RWPE2 (cell line): ENCODE measurements at places on chromosomes 1 and 21.

- no peak for DNase-seq
Observed at GRCh38 chr1:53104289-53104913, 38.0 kb downstream of the SLC1A7 start.

GRCh38 chr1:165055581-165055980 is 300.9 kb downstream of the LMX1A start:
- DNase-seq = no peak

- DNase-seq = no peak
Observed at GRCh38 chr1:76351655-76352054, 277.1 kb downstream of the ST6GALNAC3 start.

DNA sequence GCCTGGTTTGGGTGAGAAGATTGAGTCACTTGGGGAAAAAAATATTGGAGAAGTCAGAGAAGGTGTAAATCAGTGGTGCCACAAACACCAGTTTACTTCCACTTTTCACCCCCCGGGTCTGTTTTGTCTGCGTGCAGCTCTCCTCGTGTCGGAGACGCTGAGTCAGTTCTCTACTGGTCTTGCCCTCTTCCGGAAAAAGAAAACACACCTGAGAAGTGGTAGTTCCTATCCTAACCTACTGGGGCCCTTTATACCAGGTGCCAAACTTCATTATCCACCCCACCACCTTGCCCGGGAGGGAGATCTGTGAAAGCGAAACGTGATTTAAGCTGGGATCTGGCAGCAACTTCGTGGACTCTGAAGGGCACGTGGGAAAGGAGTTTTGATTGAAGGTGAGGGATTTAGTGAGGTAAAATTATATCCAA is 855 bp upstream of the IVNS1ABP start:
- DNase-seq = peak; percentile 60

GRCh38 chr1:23594927-23595353 is 35.6 kb upstream of the ID3 start:
- DNase-seq = no peak

DNA sequence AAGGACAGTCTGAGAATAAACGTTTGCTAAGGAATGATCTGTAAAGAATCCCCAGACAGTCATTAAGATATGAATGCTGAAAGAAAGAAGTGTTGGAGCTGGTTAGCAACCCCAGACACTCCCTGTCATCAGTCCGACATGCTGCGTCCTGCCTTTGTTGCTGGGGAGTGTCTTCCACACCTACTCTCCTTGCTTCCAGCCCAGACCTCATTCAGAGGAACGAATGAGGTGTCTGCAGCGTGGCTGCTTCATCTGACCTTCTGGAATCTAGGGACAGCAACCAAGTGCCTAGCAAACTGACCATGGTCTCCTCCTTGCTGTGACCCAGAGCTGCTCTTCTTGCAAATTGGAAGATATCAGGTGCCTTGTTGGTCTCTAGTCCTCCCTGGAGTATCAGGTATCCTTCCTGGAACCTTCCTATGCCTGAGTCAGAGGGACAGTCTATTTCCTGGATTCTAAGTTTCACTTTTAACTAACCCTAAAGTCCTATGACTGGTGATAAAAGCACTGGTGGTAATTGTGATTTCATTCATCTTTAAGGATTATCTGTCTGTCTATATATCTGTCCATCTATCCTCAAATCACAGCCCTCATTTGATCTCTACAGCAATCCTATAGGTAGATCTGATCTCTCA is 45.3 kb downstream of the NFASC start:
- DNase-seq = no peak

- no peak for DNase-seq
Observed at GRCh38 chr1:28070725-28071593, 17.5 kb downstream of the EYA3 start.

DNA sequence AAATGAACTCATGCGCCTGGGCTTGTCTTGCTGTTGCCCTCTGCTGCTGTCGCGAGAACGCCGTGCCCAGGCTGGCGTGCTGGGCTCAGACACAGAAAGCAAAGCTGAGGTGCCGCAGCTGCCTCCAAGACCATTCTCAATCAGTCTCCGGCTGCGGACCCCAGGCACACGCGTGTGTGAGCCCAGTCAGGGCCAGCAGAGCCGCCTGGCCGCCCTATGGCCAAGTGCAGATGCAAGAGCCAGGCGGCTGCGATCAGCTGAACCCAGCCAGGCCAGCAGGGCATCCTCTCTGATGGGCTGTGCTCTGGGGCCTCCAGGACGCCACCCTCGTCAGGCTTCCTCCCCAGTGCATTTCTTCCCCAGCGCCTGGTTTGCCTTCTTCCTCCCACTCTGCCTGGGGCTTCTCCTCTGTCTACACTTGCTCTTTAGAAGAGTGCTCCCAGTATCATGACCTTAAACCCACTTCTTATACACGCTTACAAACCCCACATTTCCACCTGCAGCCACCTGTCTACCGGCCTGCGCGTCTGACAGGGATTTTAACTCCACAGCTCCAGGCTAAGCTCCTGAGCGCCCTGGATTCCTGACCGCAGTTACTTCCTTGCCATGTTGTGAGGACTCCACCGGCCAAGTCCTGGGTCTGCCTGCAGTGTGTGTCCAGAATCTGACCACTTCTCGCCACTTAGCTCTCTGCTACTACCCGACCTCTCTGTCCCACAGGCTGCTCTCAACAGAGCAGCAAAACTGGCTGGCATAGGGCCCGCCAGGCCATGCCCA is 21.7 kb upstream of the LRRC47 start:
- DNase-seq = no peak

DNA sequence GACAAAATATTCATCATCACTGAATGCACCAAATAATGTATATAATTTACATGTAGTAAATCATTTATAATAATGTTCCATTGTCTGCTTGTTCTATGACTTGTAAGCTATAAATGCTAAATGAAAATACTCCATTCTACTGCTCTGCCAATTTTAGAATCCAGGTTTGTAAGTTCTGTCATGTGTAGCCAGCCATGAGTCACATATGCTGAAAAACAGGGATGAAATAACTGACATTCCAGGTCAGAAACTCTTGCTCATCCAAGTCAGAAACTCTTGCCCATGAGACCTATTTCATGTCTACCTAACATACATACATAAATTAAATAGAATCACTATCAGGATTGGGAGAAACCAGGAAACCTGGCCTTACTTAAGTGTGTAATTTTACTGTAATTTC is 95.6 kb downstream of the ASH1L start:
- DNase-seq = no peak

- no peak for DNase-seq
Observed at GRCh38 chr1:53442299-53442698, 16.9 kb upstream of the DMRTB1 start.

DNA sequence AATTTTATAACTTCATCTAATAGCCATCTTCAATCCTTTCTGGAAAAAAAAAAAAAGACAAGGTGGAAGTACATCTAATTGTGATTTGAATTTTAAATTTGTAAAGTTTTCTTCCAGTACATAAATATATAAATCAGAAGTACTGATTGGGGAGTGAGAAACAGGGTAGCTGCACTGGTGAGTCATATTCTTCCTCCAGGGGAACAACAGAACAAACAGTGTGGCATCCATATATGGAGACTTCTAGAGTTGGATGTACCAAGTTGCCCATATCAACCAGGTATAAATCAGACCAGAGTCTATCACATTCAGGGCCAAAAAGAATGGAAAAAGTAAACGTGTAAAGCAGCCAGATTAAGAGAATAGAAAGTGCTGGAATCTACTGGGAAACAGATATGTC is 66.0 kb upstream of the NRIP1 start:
- DNase-seq = no peak

DNA sequence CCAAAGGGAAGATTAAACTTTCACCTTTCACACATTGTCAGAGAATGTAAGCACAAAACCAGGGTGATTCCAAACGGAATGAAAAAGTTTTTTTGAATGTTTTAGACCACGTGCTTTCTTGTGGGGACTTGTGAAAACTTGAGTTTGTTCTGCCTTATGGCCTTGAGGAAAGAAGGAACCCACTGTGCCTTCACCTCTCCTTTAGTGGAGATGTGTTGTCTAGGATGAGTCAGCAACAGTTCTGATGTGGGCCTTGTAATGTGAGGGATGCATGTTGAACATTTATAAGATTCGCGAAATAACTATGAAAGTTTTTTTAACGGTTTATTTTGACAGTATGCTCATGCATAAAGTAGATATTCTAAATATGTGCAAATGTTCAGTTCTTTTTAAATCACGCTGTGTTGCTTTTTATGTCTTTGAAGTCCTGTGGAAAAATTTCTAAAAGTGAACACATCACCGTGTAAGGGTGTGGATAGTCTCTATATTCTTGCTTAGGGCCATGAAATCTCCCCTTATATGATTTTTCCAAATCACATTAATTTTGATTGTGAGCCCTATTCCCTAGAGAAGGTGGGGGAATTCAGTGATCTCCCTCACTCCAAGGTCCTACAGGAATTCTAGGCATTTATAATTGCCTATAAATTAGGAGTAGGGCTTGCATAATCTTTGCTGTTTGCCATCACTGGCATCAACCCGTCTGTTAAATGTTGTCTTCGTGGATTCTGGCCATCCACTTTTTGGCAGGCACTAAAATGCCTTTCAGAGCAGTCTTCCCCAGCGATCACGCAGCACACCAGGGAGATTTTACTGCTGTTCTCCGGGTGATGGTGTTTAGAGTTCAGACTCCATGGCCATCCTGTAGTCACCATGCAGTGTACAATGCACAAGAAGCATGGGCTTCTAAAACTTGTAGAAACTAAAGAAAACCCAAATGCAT is 47.4 kb downstream of the PLA2G4A start:
- no peak for DNase-seq

DNA sequence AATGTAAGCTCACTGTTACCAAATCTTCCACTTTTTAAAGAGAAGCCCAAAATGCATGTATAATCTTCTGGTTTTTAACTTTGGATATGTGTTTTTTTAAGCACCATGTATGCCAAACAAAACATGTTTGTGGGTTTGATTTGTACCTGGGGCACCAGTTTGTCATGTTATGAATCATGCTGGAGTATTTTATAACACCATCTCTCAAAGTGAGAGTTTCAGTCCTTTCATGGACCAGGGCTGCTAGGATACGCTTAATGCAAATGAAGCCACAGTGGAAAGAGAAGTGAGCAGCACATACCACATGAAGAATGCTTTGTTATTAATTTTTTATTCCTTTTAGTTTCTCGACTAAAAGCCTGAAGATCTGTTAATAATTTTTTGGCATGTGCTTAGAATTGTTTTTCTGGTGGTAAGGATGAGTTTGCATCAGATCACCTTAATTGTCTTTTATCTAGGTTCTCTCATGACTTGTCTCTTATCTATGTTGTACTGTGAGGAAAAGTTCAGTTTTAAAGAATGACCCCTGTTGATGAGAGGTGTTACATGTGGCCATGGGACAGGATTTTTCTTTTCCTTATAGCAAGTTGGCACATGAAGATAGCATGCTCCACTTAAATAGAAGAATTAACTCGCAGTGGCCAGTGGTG is 2.0 kb upstream of the RABGAP1L start:
- DNase-seq = no peak

DNA sequence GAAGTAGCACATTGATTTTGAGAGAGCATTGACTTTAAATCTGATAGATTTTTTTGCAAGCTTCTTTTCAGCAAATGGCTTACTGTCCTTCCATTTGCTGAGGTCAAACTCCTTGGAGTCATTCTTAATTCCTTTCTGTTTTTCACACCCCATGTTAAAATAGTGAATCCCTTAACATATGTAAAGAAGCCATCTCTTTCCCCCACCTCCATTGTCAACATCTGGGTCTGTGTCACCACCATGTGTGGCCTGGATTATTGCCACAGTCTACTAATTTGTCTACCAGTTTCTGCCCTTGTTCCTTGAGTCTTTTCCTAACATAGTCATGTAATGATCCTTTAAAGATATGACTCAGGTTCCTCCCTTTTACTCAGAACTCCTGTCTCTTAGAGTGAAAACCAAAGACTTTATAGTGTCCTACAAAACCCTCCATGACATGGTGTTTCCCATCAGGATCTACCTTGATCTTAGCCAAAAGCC is 104.7 kb downstream of the ST6GALNAC3 start:
- DNase-seq = no peak

DNA sequence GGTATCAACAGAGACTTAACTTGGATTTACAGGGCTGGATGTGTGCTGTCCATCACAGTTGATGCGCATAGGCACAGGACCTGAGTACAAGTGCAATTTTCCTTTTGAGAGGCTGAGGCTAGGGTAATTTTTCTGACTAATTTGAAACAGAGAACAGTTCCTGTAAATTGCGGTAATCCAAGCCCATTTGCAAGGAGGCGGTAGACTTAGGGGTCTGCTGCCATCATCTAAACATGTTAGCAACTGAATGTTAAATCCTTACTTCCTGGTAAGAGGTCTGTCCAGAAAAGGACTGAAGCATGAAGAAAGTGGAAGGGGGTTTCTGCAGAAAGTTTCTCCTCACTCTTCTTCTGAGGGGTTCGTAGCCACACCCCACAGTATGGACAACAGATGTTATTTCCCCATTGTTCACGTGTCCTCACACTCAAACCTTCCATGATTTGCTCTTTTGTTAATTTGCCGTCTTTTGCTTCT is 23.7 kb upstream of the C1orf198 start:
- no peak for DNase-seq

GRCh38 chr1:14924455-14925331 is 228.9 kb upstream of the TMEM51 start:
- DNase-seq = no peak

DNA sequence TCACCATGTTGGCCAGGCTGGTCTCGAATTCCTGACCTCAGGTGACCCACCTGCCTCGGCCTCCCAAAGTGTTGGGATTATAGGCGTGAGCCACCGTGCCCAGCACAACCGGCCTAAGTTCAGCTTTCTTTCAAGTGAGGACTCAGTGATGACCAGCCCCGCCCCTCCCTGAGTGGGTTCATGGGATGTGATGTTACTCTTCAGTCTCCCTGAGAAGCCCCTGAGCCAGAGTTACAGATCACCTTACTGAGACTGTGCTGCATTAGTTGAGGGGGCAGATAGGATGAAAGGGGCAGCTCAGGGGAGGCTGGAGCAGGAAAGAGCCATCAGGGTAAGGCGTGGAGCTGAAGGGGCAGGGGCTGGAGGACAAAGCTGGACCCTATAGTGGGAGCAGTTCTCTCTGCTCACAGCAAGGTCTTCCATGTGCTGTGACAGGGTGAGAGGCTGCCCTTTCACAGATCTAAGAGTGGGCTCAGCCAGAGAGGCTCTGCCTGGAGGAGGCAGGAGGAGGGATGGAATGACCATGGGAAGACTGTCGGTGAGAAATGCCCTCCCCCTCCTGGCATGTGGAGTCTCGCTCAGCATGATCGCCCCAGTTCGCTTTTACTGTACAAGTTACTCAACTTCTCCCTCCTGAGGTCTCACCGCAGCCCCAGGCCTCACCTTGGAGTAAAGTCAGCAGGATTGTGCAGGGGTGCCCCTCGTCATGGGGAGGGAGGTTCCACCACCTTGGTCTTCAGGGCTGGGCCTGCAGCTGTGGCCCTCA is 13.4 kb downstream of the SH2D2A start:
- DNase-seq = no peak
